Cardiac septum (tissue), 1 donor: ENCODE measurements at places on chromosomes 3 and 15. TPM values are rescaled to one million over a fixed set of nuclear protein-coding genes. Genes with fewer than 3 reads are reported as not detected.

Gene CACNA2D3
- 11.3 TPM for total RNA-seq

- DNase-seq: no peak
Measured at GRCh38 chr3:193190146-193190786, 50.8 kb upstream of the PLAAT1 start.

DNA sequence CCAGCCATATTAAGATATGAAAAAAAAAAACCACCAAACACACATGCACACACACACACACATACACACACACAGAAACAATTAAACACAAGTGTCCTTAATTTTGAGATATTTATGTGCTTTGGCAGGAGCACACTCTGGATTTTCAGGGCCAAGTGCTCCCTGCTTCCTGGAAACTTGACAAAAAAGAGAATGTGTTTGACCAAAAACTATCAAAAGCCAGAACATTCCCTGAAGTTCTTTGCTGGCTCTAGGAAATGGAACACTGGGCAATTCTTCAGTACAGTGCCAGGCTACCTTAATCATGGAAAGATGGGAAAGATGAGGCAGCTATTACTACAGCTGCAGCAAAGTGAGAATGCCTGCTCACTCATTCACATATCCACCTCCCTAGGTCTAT is 44.6 kb downstream of the P3H2 start:
- no peak for DNase-seq

Gene P2RY12
- 0.13 TPM for total RNA-seq

DNA sequence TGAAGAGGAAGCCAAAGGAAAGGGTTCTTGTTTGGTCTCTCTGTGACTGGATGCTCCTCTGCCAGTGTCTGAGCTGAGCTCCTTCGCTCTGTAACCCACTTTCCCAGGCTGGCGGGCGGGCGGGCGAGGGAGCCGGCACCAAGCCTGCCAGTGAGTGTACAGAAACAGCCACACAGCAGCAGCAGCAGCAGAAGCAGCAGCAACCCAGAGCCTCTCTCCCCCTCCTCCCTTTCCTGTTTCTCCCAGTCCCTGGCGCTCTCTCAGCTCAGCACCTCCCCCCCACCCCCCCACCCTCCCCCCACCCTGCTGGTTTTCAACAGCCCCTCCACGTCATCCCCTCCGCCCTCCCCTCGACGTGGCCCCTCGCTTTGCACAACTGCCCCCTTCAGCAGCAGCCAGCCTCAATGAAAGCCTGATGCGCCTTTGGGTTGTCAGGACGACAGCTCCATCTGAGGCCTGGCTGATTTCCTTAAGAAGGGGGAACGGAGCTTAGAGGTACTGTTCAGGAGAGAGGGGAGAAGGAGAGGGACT is at the start of gene LSAMP:
TSS of gene LSAMP (minus strand) at position 177 of the 531 bp plus-strand sequence.
- DNase-seq: no peak

GRCh38 chr3:131553495-131554247 is 50.9 kb upstream of the MRPL3 start:
- no peak for DNase-seq

Gene MRPS25
- 77.7 TPM for total RNA-seq

- DNase-seq: no peak
Measured at GRCh38 chr15:60476713-60477112, 2.2 kb downstream of the ICE2 start.

GRCh38 chr3:66037330-66037985 is 1.3 kb downstream of the MAGI1 start:
- no peak for DNase-seq

DNA sequence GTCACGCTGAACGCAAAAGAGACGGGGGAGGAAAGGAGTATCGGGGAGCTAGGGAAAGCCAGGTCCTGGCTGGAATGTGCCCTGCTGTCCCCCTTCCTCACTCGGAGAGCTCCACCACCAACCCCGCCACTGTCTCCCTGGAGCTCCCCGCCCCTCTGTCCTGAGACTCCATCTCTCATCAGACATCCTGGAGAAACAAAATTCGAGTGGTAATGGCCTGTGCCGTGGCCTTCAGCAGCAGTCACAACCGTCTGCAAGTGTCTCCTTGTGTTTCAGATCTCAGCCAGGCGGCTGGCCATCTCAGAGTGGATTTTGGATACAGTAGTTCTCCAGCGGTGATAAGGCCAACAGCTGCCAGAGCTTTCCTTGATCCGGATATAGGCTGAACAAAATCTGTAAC is 76.9 kb downstream of the OCA2 start:
- no peak for DNase-seq

DNA sequence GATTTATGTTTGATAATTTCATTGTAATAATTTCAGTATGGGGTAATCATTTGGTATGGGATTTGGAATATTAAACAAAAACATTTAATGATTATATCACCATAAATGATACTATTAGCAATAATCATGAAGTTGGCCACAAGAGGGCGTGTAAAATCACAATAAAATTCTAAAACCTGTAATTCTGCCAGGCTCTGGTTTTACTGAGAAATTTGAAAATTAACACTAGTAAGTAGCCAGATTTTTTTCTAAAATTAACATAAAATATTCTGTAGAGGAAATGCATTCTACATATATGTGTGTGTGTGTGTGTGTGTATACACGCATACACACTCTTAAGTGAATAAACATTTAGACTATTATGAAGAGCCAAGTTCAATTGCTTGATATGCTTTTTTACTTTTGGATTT is 40.5 kb downstream of the FEZF2 start:
- DNase-seq: no peak

GRCh38 chr3:132014105-132014504 is 20.7 kb downstream of the CPNE4 start:
- no peak for DNase-seq

Gene ILDR1
- total RNA-seq: not detected

GRCh38 chr15:54298396-54298795 is 320.2 kb downstream of the UNC13C start:
- DNase-seq: no peak

GRCh38 chr3:119524931-119525662 is 26.8 kb downstream of the TIMMDC1 start:
- no peak for DNase-seq

Gene ACTR8
- 33.1 TPM for total RNA-seq

- DNase-seq: no peak
Measured at GRCh38 chr3:121913305-121913990, 19.2 kb downstream of the SLC15A2 start.

DNA sequence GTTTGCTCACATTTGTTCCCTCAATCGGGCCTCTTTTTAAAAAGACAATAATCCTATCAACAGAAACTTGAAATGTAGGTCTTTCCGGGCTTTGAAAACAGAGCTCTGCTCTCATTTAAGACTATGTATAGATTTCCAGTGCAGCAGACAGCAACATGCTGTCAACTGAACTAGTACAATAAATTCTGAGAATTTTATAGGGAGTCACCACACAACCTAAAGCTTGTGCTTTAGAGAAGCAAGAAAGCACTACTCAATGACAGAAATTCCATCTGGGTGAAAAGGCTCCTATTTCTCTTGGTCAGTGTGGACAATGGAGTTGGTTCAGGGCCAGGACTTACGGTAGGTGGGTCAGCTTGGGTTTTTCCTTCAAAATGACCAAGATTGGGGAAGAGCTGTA is 583.5 kb downstream of the ROBO1 start:
- no peak for DNase-seq

DNA sequence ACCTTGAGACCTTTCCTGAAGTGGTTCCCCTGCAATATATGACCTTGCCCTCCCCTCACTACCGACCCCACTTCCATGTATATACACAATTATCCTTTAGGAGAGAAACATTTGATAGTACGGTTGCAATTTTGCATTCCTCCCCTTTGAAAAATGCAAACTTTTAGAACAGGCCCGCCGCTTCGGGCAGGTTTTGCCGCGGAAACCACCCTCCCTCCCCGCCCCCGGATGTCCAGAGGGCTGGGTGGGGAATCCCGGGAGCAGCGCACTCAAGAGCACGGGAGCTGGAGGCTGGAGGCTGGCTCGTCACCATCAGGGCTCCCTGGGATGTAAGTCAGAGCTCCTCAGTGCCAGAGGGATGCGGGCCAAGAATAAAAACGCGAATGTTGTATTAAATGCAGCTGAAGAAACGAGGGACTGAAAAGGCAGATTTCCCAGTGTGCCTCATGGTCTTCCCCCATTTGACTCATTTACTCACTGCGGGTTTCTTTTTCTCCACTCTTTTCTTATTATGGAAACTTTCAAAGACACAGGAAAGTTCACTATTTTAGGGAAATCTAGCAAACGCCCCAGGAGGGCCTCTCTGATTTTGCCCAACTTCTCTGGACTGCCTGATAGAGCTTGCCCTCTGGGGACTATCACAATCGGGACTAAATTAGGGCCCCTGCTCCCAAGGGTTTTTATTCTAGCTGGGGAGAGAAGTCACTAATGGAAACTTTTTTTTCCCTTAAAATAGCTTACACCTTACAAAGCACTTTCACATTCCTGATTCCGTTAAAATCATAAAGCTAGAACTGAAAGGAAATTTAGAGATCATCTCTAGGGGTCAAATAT is 2.9 kb upstream of the USP3 start:
- peak; percentile 86 for DNase-seq

- DNase-seq: no peak
Measured at GRCh38 chr15:75436881-75437280, 14.6 kb downstream of the SIN3A start.

Gene BRPF1
- total RNA-seq: 10.6 TPM

Gene NOX5
- total RNA-seq: not detected

GRCh38 chr3:154734468-154734867 is 304.5 kb upstream of the GPR149 start:
- no peak for DNase-seq

GRCh38 chr3:56012721-56013120 is 455.5 kb downstream of the ERC2 start:
- no peak for DNase-seq

DNA sequence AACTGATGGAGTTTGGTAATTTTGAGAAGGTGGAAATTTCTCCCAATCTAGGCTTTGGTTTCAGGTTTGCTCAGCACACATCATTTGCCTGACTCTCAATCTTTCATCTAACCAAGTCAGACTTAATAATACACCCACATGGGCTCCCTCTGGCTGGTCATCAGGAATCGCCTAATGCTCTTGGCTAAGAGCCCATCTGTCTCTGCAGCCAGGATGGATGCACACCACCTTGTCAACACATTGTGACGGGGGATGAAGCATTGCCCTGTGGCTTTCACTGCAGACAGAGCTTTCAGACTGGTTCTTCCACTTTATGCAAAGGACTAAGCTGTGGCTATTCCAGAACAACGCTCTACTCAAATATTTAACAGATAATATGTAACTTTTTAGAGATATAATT is 3.0 kb upstream of the HDGFL3 start:
- no peak for DNase-seq

DNA sequence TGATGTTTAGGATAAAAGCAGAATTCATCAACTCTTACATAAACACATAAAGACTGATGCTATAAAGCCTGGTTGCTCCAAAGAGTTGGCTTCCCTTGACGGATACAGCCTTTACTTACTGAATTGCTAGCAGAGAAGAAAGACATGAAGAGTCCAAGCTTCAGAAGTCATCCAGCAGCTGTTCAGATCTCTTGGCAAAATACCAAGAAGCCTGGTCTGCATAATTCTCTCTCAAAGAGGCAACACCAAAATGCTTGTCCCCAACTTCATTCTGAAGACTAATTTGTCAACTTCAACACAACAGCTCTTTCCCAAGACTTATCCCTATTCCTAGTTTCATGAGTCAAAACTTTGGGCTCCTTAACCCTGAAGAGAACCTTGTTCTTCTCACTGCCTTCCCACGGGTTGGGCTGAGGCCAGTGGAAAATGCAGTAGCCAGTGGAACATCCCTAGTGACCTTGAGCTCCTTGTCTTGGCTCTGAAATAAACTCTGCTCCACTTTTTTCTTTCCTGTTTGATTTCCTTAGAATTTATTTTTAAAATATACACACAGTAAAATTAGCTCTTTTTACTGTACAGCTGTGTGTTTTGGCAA is 119.2 kb upstream of the THBS1 start:
- peak; percentile 81 for DNase-seq

DNA sequence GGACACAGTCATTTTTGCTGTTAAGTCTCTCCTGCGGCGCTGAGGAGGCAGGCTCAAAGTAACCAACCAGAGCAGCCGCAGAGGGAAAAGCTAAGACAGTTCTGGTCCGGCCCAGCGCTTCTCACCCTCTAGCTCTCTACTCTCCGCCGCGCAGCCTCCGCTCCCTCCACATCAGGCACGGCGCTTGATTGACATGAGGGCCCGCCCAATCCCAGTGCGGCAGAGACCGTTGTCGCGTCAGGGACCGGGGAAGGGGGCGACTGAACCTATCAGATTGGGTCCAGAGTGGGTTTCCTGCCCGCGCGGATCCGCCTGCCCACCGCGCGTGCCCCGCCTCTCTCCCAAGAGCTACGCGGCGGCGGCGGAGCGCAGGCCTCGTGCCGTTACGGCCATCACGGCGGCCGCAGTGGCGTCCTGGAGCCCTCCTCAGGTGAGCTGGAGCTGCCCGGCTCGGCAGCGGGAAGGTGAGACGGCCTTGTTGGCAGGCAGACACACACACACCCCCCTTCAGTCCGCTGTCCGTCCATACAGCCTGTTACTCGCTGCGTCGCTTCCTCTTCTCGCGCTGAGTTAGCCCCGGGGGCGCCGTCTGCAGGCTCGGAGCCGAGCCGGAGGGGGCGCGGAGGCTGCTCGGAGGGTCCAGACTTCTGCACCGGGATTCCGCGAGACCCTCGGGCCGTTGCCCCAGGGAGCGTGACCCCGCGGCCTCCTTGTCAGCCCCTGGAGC is at the start of gene NCK1:
TSS of gene NCK1 (plus strand) at position 319 of the 727 bp plus-strand sequence. CDS start 65,794 bp downstream, outside the sequence.
- peak; percentile 99 for DNase-seq

DNA sequence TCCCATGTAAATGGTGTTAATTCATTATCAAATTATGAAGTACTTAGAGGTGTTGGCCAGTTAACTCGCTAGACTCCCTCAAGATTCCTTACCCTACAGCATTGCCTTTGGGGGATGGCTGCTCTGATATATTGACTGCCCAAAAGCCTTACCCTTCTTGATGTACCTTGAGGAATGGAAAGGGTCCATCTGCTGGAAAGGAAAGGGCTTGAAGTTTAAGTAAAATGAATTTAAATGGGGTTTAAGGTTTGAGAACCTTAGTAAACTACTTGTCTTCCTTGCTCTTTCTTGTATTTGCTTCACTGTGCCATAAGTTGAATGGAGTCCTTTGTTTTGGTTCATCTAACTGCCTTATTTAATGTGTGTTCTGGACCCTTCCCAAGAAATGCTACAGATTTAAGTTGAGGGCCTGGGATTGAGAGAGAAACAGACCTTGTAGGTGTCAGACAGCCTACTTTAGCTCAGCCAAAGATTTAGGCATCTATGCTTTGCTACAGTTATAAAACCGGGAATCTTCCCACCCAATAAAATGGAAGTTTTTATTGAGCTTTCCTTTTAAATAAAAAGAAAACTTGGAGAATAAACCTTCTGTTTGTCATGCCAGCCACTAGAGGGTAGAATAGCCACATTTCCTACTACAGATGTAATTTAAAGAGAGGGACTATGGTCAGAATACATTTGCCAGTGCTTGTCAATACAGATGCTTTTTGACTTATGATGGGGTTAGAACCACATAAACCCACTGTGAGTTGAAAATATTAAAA is 25.3 kb downstream of the CMSS1 start:
- DNase-seq: no peak

GRCh38 chr15:94674296-94674695 is 442.9 kb downstream of the MCTP2 start:
- no peak for DNase-seq
